Activated T-cell treated with anti-CD3 and anti-CD28 coated beads, Interleukin-2, amount 50 U/mL, for 72 hours (primary cell): ENCODE measurements at places on chromosomes 2 and 18. TPM values are rescaled to one million over a fixed set of nuclear protein-coding genes. Genes with fewer than 3 reads are reported as not detected.

DNA sequence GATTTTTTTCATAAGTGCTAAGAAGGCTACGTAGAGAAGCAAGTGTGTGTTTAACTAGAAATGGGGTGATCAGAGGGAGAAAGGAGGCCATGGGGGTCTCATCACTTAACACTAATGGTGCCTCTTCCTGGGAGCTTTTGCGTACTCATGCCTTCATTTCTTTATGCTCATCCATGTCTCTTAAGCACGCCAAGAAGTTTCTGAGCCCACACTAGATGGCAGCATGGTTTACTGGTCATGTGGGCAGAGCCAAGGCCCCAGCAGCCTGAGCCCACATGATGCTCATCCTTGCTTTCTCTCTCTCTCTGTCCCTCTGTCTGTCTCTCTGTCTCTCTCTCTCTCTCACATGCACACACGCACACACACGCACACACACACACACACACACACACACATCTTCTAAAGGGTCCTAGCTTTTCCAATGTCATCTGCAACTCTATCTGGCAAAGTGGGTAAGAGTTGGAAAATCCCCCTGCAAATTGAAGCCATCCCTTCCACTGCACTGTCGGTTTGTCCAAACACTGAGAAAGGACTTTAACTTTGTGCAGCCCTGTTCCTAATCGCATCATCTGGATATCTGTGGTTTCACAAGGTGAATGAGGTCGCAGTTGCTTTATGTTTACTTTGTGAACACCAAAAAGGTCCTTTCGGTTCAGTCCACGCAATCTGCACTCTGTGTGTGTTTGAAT lies 137.1 kb upstream of the CCDC68 start:
- H3K36me3 ChIP-seq: no peaks in the 10 kb centered on the region
- H3K27ac ChIP-seq: no peak overlapping the region
- no peaks in the 10 kb centered on the region for H3K27me3 ChIP-seq
- H3K4me3 ChIP-seq: no peak overlapping the region
- DNase-seq: no peak

- no peak overlapping the region for H3K4me3 ChIP-seq
- H3K36me3 ChIP-seq: peaks cover 4% of the 10 kb centered on the region
- no peaks in the 10 kb centered on the region for H3K4me1 ChIP-seq
- no peaks in the 10 kb centered on the region for H3K27me3 ChIP-seq
- no peak for DNase-seq
Observed at GRCh38 chr2:11980809-11981208, 234.4 kb downstream of the LPIN1 start.

GRCh38 chr2:25215948-25216679 lies 47.7 kb upstream of the POMC start:
- H3K36me3 ChIP-seq: no peaks in the 10 kb centered on the region
- DNase-seq: peak; percentile 94
- peak overlapping the region; percentile 82 for H3K4me3 ChIP-seq
- peaks cover 4% of the 10 kb centered on the region for H3K4me1 ChIP-seq
- no peaks in the 10 kb centered on the region for H3K27me3 ChIP-seq

Gene TACR1
- not detected for total RNA-seq

Gene GORASP2
- 86.8 TPM for total RNA-seq

Gene ARPC2
- total RNA-seq: 533 TPM

DNA sequence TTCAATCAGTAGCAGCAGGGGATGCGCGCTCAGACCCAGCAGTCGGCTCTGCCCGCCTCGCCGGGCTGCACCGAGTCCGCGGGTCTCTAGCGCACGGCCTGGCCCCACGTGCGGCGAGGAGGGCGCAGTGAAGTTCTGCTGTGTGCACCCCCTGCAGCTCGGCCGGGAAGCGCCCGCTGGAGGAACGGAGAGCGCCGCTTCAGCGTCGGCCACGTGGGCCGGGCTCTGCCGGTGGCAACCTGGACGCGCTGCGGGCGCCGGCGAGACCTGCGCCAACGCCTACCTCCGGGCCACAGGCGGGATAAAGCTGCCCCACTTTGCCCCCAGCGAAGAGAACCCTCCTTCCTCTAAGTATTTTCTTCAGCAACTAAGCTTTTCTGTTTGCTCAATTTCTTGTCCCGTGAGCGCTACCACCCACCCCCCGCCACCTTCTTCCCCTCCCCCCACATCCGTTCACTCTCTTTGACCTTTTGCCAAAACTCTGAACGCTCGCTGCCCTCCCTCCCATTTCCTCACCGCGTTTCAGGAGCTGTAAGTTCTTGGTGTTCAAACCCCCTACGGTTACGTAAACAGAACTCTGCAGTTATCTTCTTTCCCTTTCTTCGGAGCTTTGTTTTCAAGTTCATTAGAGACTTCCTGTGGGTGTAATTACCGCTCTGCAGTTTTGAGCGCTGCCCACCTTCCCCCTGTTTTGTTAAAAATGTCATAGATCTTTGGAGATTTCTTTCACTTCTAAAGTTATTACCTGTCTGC lies 42.6 kb upstream of the EDAR start:
- DNase-seq: peak; percentile 56
- H3K4me3 ChIP-seq: peak overlapping the region; percentile 90
- H3K27me3 ChIP-seq: no peaks in the 10 kb centered on the region
- H3K27ac ChIP-seq: peak overlapping the region; percentile 74

GRCh38 chr2:11679486-11680181 lies 9.6 kb upstream of the NTSR2 start:
- H3K4me1 ChIP-seq: peaks cover 9% of the 10 kb centered on the region
- no peak overlapping the region for H3K4me3 ChIP-seq
- no peak for DNase-seq
- H3K27ac ChIP-seq: no peak overlapping the region
- no peaks in the 10 kb centered on the region for H3K36me3 ChIP-seq

GRCh38 chr18:7857562-7857961 lies 290.4 kb downstream of the PTPRM start:
- H3K27ac ChIP-seq: no peak overlapping the region
- DNase-seq: no peak
- H3K4me3 ChIP-seq: no peak overlapping the region
- no peaks in the 10 kb centered on the region for H3K4me1 ChIP-seq
- no peaks in the 10 kb centered on the region for H3K27me3 ChIP-seq

DNA sequence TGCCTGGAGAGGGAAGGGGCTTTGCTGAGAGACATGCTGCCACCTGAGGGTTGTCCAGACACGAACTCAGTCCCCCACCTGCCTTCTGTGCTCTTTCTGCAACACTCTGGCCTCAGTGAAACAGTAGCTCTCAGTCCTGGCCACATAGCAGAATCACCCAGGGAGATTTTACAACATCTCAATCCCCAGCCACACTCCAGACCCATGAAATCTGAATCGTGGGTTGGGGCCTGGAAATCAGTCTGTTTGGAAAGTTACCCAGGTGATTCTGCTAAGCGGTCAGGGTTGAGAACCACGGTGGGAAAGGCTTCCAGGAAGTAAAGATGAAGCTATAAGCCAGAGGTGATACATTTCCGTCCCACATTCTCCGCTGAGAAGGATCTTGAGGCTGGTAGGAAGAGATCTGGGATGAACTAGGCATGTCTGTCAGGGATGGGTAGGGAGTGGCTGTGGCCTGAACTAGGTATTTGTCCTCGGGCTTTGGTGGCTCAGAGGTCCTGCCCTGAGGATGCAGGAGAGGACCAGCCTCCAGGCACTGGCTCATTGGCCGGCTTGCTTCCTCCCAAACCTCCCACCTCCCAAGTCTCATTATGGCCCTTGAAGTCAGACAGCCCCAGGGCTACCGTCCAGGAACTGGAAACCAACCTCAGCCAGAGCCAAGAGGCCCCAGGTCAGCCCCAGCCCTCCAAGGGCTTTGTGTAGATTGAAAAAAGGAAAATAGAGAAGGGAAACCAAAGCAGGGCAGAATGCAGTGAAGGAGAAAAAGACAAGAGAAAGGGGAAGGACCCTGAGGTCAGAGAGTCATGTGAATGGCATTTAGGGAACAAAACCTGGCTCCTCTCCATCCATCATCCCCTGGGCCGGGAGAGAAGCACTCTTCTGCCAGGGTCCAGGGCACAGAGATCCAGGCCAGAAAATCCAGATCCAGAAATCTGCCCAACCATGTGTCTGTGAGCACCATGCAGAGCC lies 119.6 kb downstream of the ZFP36L2 start:
- no peak overlapping the region for H3K4me3 ChIP-seq
- no peak overlapping the region for H3K27ac ChIP-seq
- peaks cover 5% of the 10 kb centered on the region for H3K36me3 ChIP-seq
- DNase-seq: no peak
- H3K27me3 ChIP-seq: no peaks in the 10 kb centered on the region

Gene METTL5
- 84.0 TPM for total RNA-seq

Gene SF3B1
- 284 TPM for total RNA-seq

Gene CELF4
- not detected for total RNA-seq

GRCh38 chr2:121095257-121096080 lies 189.5 kb downstream of the TFCP2L1 start:
- no peak overlapping the region for H3K27ac ChIP-seq
- H3K4me3 ChIP-seq: no peak overlapping the region

GRCh38 chr18:7617738-7618422 lies 50.8 kb downstream of the PTPRM start:
- H3K36me3 ChIP-seq: no peaks in the 10 kb centered on the region
- no peak for DNase-seq
- no peaks in the 10 kb centered on the region for H3K27me3 ChIP-seq

DNA sequence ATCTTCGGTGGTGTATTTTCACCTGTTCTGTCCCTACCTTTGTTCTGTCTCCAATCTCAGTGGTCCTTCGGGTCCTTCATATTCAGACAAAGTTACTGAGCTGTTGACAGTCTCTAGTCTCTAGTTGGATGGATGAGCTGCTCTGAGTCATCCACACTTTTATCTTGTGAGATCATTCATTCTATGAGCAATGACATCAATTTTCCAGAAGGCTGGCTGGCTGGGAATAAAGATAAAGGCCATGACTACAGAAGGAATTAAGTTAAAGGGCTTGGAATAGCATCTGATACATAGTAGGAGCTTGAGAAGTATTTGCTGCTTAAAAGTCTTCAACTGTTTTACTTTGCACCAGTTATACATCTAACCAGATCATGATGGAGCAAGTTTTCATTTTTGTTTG lies 43.1 kb upstream of the SLC39A10 start:
- no peaks in the 10 kb centered on the region for H3K27me3 ChIP-seq
- H3K4me3 ChIP-seq: no peak overlapping the region
- no peak overlapping the region for H3K27ac ChIP-seq
- no peak for DNase-seq
- H3K4me1 ChIP-seq: peaks cover 24% of the 10 kb centered on the region

GRCh38 chr2:9473308-9473984 lies 905 bp upstream of the IAH1 start:
- H3K27me3 ChIP-seq: no peaks in the 10 kb centered on the region
- H3K4me3 ChIP-seq: peak overlapping the region; percentile 84
- peak overlapping the region; percentile 65 for H3K27ac ChIP-seq

Gene CRYGD
- not detected for total RNA-seq

DNA sequence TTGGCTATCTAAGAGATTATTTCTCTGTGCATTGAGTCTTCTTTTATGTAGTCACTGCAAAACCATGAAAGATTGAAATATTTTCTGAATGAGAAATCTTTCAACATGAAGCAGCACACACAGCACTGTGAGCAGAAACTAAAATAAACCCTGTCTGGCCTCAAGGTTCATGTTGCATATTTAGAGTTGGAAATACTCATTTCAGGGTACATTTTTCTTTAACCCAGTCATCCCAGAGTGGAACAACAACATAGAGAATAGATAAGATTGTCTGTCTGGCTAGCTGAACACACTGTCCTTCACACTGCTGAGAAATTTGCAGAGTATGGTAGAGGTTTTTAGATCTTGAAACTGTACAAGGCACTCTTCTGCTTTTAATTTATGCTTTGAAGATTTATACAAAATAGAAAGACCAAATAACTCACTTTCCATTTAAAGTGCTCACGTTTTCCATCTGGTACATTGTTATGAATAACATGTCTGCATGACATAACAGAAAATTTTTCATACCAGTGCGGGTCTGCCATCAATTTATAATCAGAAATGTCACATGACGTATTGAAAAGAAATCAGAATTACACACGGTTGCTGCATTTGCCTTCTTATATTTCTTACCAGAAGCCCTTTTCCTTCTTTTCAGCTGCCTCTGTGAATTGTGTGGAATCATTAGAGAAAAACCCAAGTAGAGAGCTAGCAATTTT lies 25.0 kb upstream of the FN1 start:
- no peak overlapping the region for H3K27ac ChIP-seq
- DNase-seq: no peak

- DNase-seq: no peak
- no peak overlapping the region for H3K4me3 ChIP-seq
- H3K27me3 ChIP-seq: no peaks in the 10 kb centered on the region
- H3K36me3 ChIP-seq: no peaks in the 10 kb centered on the region
- H3K27ac ChIP-seq: no peak overlapping the region
- H3K4me1 ChIP-seq: no peaks in the 10 kb centered on the region
Observed at GRCh38 chr18:55302167-55302833, 285.7 kb downstream of the TCF4 start.

- H3K4me1 ChIP-seq: no peaks in the 10 kb centered on the region
- DNase-seq: no peak
- H3K4me3 ChIP-seq: no peak overlapping the region
- H3K36me3 ChIP-seq: no peaks in the 10 kb centered on the region
Observed at GRCh38 chr18:25223211-25223610, 128.8 kb downstream of the ZNF521 start.
